Chondrocyte (in vitro differentiated cells): ENCODE measurements at places on chromosomes 16 and 17. TPM values are rescaled to one million over a fixed set of nuclear protein-coding genes. Genes with fewer than 3 reads are reported as not detected.

The TEX19 gene
- total RNA-seq = not detected in 3 replicates

The CAPNS2 gene
- total RNA-seq = 0.35 to 0.56 TPM (median 0.36 TPM) in 3 replicates

DNA sequence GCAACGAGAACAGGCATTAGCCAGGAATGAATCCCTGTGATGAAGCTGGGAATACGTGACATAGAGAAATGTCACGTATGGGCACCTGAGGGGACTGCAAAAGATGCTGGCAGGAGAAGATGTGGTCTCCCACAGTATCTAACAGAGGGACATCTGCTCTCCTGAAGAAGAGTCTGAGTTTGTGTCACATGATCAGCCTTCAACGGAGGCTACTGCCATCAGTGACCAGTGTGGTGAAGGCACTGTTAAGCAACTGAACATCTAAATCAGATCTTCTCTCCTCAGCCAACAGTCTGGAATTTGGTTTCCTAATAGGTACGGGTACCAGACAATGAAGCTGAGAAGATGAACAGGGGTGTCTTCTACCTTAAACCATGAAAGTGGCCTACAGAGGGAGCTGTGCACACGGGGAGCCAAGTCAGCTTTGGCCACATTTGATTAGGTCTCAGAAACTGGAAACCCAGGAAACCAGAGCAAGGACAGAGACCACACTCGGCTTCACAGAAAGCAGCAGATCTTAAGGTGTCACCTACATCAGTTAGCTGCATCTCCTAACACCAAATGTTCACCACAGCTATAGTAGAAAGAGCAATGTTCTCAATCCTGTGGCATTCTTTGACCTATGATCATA lies 41.8 kb downstream of the BRD7 start:
- DNase-seq = no peak

GRCh38 chr17:73390851-73391250 lies 79.0 kb upstream of the CDC42EP4 start:
- DNase-seq = peak; percentile 68

DNA sequence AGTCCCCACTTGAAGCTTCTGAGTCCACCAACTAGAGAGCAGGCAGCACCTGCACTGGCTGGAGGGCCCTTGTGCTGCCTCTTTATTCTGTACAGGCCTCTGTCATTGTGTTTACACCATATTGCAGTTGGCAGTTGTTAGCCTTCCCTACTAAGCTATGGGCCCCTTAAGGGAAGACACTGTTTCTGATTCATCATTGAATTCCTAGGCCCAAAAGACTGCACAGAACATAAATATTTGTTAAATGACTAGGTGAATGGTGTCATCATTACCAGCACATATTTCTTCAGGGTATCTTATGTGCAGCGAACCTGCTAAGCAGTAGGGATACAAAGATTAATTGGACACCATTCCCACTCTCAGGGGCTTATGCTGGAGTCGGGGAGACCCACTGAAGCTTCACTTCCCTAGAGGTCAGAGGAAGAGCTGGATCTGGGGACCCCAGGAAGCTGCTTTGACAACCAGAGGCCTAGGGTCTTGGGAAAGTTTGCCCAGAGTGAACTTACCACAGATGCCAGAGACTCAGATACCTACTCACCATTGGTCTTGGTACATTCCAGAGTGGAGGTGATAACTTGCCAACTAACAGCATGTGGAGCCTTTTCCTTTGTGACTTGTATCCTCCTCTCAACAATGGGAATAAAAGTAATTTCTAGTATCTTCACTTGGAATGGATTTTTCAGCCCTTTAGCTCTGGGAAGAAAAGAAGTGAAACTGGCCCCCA lies 28.7 kb upstream of the DDX52 start:
- no peak for DNase-seq

- no peak for DNase-seq
Observed at GRCh38 chr17:58081646-58082340, 1.4 kb upstream of the DYNLL2 start.

DNA sequence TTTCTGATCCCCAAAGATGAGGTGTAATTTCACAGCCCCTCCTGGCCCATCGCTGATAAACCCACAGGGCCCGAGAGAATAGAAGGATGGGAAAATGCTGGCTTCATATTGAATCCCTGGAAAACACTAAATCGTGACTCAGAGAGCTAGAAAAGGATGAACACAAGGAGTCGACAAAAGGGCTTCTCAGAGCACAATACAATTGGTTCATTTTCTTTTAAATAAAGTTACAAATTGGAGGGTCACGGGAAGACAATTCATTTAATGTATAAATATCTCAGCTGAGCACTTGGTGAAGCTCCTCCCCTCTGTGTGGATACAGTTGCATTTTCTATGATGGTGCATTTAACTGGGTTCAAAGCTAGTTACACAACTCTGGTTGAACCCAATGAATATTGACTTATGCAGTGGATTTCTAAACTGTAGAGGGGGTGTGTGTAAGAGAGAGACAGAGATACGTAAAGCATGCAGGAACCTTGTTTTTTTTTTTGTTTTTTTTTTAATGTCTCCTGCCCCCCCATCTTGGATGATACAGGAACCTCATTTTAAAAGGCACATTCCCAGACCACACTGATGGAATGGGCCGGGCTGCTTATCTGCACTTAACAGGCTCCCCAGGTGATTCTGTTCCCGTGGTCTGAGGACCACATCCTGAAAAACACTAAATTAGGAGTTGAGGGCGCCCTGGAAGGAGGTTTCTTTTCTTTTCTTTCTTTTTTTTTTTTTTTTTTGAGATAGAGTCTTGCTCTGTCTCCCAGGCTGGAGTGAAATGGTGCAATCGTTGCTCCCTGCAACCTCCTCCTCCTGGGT lies 14.1 kb downstream of the TTYH2 start:
- no peak for DNase-seq

- no peak for DNase-seq
Observed at GRCh38 chr17:49926886-49927285, 42.1 kb upstream of the DLX4 start.
